ENCODE measurements at places on chromosomes 1 and 21.

GRCh38 chr1:204928671-204929486 lies 58.2 kb downstream of the NFASC start:
- DNase-seq = no peak

DNA sequence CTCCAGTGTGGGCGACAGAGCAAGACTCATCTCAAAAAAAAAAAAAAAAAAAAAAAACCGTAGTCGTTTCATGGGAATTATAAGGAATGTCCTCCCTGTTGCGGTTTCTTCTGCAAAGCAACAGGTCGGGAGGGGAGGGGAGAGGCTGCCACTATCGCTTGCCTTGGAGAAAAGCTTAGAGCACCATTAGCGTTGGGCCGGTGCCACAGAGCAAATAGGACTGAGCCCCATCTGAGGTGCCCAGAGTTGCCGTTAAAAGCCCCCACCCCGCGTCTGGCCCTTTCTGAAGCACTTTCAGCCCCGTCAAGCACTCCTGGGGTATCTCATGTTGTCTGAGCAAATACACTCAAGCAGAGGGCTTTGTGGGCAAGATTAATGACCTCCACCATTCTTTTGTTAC lies 2.2 kb downstream of the RIPPLY3 start:
- DNase-seq = no peak

DNA sequence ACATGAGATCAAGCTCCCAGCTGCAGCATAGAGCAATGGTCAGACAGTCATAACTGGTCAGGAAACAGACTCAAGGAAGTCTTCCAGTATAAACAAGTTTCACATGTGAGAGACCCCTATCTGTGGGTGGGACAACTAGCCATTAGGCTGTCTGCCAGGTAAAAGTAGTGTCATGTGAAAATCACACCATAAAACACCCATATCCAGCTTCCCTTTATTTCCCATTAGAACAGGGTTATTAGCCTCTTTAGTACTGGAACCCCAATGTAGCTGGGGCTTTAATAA lies 426.7 kb downstream of the KCNT2 start:
- DNase-seq = no peak

GRCh38 chr1:94038511-94038910 lies 82.4 kb downstream of the ABCA4 start:
- DNase-seq = no peak

GRCh38 chr1:232797856-232798510 lies 7.2 kb upstream of the MAP10 start:
- DNase-seq = no peak

- DNase-seq = no peak
Measured at GRCh38 chr1:234214911-234215892, 158.1 kb upstream of the COA6 start.

GRCh38 chr1:184627007-184627341 lies 127.7 kb downstream of the EDEM3 start:
- DNase-seq = no peak

DNA sequence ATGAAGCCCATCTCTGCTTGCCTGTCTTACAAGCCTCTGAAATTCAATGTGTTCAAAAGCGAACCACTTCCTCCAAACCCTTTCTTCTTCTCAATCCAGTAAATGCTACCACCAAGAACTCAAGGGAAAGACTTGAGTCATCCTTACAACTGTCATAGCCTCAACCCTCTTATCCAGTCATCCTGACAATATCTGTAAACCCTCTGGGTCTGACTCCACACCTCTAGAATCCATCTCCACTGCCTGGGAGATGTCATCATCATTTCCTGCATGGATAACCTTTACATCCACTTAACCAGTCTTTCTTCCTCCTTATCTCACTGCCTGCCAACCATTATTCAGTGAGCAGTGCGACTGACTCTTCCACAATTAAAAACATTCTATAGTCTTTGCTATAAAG lies 441.1 kb downstream of the SETD4 start:
- no peak for DNase-seq

DNA sequence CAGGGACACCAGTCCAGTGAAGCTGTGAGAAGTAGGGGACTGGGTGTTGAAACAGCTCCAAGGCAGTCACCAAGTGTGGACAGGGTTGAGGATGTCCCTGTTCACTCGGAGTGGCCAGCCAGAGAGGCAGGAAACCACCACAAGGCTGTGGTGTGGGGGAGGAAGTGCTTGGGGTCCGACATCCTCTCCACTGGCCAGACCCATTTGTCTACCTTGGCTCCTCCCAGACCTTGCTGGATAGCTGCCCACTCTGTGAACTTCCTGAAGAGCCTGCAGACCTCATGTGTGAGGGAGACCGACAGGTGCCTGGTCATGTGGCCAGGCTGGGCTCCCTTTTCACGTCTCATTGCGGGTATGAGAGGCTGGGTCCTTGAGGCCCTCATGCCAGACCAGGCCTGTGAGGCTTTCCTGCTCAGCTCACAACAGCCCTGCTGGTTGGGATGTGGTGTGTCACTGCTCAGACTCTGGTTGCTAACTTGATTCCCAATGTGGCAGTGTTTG lies 21.8 kb downstream of the CYP4B1 start:
- DNase-seq = no peak

DNA sequence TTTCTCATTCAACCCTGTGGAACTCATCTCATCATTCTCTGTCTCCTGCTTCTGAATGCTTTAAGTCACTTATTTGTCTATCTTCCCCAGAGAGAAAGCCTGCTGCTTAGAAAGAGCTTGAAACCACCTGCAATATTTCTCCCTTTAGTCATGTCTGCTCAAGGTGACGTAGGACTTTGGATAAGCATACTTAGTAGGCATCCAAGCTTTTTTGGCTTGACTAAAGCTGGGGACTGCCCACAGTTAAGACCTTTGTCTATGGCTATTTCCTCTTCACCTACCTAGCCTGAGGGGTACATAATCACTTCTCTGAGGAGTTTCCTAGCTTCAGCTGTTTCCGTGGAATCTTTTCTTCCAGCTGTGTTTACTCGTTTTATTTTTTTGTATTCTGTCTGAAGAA lies 665.8 kb upstream of the CAMK1G start:
- no peak for DNase-seq

- peak; percentile 87 for DNase-seq
Measured at GRCh38 chr21:36976882-36977651, 10.6 kb upstream of the HLCS start.

DNA sequence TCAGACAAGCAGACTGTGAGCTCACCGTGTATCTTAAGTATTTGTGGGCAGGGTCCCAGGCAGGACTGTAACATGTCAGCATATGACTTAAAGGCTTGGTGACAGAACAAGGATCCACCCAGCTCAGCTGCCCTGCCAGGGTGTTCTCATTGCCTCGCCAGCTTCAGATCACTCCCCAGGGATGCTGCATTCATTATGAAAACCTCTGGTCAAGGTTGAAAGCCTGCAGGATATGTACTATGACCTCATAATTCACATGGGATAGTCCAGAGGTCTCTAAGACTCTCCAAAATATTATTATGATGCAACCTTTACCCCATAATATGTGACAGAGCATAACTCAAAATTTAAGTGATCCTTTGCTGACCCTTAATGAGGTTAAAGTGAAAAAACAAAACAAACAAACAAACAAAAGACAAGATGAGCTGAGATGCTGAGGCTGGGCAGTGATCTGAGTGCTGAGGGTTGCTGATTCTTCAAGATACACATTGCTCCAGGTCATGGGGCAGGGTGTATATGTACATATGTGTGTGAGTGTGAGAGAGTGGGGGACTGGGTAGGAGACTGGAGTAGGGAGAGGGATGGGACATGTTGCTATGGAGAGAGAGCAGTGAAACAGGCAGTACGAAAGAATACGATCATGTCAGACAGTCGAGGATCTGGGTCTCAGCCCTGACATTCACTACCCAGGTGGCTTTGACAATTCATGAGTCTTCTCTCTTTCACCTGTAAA lies 98.8 kb upstream of the DUSP10 start:
- DNase-seq = no peak

DNA sequence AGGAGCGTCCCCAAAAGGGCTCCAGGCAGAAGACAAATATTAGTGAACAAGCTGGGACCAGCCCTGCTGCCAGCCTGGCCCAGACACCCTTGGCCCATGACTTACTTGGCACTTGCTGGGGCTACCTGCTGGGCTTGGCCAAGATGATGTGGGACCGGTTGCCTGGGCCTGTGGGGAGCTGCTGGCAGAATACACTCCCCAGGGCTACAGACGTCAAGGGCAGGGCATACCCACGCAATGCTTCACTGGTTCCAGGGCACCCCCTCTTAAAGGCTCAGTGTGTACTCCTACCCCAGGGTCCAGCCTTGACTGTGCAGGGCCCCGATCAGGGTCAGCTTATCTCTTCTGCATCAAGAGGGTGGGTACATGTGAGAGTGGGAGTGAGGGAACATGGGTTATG lies 106.5 kb upstream of the SLC2A1 start:
- no peak for DNase-seq

DNA sequence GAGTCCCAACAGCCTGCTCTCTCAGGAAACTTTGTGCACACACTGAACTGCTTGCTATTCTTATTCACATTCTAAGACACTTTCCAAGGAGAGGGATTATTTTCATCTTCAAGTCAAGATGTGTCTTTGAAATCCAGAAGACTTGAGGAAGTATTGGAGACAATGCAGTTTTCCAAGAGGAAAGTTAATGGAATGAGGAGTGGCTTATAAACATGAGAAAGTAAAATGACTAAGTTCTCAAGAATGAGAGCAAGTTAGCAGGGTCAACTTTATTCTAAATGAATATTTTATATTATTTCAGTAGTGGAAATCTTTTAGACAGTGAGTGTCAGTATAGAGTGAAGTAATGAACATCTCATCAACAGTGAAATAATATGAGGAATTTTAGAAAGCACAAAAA lies 1239.3 kb downstream of the MRPL39 start:
- DNase-seq = no peak

Data from OCI-LY7 (cell line).